AG09309 (cell line): ENCODE measurements at places on chromosomes 5 and 9.

DNA sequence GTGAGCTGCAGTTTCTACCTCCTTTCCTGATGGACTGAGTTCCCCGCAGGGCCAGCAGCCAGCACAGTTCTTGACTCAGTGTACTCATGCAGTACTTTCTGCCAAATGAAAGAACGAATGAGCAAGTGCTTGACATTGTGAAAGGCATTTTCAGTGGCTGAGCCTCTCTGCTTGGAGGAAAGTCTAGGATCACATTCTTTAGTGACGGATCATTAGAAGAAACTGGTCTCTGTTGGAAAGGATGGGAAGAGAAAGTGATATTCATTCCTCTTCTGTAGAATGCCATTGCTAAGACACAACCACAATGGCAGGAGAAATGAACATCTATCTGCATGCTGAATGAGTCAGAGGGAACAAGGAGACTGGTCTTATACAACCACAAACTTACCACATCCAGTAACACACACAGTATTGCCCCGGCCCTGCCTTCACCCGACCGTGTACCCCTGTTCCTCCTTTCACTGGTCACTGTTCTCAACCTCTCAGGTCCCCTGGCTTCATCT, 206.9 kb downstream of the CRB2 start:
- peak; percentile 90 for DNase-seq

DNA sequence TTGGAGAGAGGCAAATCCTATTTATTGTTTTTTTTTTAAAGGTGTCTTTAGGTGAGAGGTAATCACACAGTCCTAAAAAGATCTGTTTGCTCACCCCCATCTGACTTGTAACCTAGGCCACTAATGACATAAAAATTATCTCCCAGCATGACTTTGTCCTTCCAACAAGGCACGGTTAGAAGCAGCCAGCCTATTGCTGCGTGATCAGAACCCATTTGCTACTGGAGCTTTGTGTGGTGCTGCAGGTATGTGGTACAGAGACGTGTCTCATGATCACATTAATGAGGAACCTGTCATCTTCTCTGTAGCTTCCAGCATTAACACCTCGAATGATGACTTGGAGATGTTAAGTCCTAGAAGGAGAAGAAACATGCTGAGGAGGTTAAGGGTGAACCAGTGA, 555.8 kb upstream of the TLE4 start:
- no peak for DNase-seq

DNA sequence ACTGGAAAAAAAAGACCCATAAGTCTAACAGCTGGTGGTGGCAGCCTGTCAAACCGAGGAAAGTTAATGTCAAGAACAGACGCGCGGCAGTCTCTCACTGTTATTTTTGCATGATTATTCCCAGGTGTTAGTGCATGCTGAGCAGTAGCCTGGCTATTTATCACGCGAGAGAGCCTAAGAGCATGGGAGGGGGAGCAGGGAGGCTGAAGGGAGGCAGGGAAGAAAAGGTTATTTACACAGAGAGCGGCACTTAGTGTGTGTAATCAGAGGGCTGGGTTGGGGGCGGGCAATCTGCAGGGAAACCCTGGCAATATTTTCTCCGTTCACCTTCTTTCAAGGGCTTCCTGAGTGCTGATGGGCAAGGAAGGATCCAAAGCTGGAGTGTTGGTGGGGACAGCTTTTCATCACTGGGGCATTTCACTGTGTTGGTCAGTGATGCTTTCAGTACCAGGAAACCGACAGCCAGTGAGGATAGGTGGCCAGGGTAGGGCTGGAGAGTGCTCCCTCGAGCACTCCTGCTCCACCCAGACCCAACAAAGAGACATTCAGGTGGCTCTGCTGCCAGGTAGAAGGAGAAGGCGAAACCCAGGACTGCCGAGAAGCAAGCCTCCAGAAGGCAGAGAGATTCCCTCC, 39.6 kb downstream of the ZNF608 start:
- peak; percentile 7 for DNase-seq

- DNase-seq: peak; percentile 25
Observed at GRCh38 chr5:61999371-61999770, 306.6 kb upstream of the KIF2A start.

DNA sequence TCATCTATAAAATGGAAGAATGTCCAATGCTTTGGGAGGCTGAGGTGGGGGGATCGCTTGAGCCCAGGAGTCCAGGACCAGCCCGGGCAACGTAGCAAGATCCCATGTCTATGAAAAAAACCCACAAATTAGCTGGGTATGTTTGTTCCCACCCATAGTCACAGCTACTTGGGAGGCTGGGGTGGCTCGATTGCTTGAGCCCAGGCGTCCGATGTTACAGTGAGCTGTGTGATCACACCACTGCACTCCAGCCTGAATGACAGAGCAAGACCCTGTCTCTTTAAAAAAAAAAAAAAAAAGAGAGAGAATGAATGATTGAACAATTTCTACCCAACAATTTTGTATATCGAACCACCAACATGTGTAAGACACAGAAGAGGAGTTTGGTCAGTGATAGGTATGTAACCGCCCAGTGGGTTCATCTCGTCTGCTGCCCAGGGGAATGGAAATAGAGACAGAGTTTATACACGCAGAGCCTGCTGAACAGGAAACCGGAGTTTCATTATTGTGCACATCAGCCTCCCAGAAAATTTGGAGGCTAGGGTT, 26.2 kb upstream of the ERGIC1 start:
- no peak for DNase-seq

DNA sequence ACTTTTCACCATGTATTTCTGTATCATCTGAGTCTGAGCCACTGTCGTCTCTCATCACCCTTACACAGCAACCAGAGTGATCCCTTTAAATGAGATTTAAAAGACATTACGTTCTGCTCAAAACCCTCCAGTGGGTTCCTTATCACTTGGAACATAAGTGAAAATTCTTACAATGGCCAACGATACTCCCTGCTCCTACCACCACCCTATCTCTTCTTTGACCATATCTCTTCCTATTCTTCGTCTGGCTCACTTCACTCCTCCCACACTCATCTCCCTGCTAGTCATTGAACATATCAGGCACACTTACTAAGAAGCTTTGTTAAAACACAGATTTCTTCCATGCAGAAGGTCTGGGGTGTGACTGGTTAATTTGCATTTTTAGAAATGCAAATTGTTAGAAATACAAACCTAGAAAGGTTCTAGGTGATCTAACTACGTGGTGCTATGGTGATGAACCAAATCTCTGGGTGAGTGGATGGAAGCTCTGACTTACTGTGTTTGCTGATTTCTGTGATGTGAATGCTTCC, 166.6 kb upstream of the CD180 start:
- DNase-seq: no peak

DNA sequence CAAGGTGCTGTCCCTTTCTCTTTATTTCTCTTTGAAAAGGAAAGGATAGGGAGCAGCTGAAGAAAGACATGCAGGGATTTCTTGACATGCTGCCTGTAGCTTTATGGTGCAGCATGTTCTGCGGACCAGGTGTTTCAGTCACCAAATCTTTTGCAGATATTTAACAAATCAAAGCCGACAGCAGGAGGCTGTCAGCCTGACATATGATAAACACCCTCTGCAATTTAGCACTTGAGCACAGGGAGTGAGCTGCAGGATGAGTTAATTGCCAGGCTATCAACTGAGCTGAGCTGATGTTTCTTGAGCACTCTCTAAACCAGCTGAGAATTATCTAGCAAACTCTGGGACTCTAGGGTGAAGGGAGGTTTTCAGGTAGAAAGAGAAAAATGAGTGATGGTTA, 212.8 kb upstream of the ATP10B start:
- DNase-seq: no peak

GRCh38 chr9:119802133-119802532, 432.9 kb upstream of the BRINP1 start:
- DNase-seq: no peak

GRCh38 chr5:143051244-143052058, 281.3 kb downstream of the ARHGAP26 start:
- DNase-seq: peak; percentile 84

GRCh38 chr5:74738406-74738805, 28.5 kb downstream of the GFM2 start:
- DNase-seq: no peak
